ENCODE measurements at places on chromosomes 7 and 10.

DNA sequence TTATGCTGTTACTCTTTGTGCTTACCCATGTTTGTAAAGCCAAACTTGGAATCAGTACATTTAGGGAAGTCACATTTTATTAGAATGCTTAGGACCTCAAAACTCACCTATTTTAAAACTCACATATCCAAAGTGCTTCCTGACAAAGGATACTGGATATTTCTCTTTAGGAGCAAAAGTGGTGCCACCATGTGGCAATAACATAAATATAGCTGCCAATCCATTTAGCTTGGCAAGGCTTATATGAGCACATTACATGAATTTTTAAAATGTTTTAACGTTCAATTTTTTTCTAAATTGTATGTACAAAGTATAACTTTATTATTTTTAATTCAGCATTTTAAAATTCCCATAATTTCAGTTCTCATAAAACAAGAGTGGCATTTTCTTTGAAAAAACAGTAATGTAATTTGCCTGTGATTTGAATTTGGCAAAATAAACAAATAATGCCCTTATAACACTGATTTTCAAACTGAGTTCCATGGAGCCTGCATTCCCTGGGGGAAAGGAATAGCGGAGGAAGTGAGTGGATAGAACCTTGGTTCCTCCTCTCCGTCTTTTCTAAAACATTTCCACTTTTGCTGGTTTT lies 75.4 kb downstream of the HDAC9 start:
- peak; percentile 45 for DNase-seq

DNA sequence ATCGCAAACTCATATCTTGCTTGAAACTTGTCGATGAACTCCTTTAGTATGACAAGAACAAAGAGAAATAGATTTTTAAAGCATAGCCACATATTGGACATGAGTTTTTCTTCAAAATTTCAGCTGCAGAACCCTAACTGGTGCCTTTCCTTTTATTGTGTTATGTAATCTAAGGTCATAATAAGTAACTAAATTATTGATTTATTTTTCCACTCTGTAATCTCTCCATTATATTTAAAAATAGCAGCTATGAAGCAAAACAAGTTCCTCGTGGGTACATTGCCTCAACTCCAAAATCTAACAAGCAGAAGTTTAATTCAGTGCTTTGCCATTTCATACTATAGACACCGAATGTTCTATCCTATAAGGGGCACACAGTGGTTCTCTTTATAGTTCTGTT lies 159.2 kb upstream of the PRSS1 start:
- DNase-seq: no peak

DNA sequence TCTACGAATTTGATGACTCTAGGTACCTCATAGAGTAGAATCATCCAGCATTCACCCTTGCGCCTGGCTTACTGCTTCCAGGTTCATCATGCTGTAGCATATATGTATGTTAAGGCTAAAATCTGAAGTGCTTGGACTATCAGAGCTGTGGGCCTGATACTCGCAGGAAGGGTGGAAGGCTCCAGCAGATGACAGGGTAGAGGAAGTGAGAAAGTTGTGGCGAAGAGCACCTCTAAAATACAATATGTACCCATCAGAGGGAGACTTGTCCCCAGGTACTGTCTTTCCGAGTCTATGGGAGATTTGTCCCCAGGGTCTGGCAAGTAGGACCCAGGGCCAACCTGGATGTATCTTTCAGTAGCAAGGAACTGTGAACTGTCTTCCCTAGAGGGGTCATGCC lies 48.1 kb upstream of the PLEKHA1 start:
- DNase-seq: no peak

- DNase-seq: no peak
These were observed 167.8 kb upstream of the CXCL12 start for GRCh38 chr10:44552726-44553125.

GRCh38 chr7:50455658-50456057 lies 5.5 kb upstream of the FIGNL1 start:
- no peak for DNase-seq

GRCh38 chr7:28990200-28990960 lies 32.2 kb upstream of the TRIL start:
- DNase-seq: no peak

DNA sequence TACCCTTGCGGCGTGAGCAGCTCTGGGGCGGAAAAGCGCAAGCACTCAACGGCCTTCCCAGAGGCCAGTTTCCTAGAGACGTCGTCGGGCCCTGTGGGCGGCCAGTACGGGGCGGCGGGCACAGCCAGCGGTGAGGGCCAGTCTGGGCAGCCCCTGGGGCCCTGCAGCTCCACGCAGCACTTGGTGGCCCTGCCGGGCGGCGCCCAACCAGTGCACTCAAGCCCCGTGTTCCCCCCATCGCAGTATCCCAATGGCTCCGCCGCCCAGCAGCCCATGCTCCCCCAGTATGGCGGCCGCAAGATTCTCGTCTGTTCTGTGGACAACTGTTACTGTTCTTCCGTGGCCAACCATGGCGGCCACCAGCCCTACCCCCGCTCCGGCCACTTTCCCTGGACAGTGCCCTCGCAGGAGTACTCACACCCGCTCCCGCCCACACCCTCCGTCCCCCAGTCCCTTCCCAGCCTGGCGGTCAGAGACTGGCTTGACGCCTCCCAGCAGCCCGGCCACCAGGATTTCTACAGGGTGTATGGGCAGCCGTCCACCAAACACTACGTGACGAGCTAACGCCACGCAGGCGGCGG lies 12.6 kb downstream of the TRIM8 start:
- DNase-seq: no peak

DNA sequence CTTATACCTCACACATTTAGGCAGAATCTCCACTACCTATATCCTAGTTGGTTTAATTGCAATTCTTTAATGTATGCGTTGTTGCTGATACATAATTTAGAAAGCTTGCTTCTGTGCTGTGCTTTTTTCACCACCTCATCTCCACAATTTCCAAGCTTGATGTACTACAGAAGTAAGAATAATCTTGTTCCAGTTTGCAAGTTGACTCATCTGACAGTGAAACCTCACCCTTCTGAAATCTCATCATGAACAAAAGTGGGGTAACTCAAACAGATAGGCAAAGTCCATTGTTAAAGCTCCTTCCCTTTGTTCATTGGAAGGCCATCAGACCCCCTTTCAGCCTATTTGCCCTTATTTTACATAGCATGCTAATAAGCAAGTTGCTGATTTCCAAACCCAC lies 13.6 kb downstream of the EIF4EBP2 start:
- no peak for DNase-seq

GRCh38 chr7:90945104-90945787 lies 319.0 kb upstream of the FZD1 start:
- peak; percentile 44 for DNase-seq

DNA sequence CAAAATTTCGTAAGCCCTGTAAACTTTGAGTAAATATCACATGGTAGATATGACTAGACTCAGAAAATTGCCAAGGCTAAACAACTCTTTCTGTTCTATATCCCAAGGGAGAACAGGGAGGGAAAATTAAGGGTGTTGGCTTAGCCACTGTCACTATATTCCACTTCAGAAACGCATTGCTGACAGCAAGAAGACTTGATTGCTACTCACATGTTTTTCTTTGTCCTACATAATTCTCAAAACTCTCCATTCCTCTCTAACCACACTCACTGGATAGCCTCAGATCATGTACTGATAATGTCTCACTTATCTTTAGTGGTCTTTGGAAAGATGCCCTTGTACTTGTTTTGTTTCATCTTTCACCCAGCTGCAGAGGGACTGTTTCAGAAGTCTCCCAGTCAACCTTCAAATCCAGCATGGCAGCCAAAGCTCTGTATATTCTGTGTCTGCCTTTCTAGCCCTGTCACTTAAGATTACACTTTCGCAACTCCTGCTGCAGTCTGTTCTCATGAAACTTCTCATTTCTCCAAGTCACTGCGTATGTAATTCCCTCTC lies 582.4 kb upstream of the FZD8 start:
- DNase-seq: no peak

All from fibroblast of the conjunctiva (primary cell).